ENCODE measurements at places on chromosomes 5 and 9.
A peak's percentile ranks its signal among the peaks of the same experiment; 100 is the strongest.

DNA sequence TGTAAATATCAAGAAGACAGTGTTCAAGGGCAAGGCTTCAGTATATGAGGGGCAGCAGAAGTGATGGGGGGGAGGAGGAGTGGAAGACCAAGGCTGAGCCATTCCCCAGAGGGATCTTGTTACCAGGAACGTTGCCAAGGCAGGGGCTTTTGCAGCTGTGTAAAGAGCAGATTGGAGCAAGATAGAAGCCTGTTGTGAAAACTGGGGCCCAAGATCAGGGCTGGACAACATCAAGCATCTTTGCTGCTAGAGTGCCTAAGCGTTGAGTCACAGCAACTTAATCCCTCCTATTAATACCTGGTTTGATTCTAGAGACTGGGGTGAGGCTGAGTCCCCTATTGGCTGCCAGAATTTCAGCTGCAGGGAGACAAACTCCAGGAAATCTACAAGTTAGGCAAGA lies 18.4 kb upstream of the ERCC6L2 start:
- no peak for DNase-seq

DNA sequence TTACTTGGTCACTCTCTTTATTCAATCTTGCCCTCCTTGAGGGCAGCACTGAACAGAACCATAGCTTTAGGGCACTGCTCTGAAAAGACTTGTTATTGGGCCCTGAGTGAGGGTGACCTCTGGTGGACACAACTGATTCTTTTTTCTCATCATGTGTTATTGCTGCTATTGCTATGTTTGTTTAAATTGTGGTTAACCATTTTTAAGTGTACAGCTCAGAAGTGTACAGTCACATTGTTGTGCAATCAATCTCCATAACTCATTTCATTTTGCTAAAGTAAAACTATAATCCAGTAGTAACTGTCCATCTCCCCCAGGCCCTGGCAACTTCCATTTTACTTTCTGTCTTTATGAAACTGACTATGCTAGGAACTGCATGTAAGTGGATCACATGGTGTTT lies 351.1 kb upstream of the RIOK2 start:
- DNase-seq = no peak

- no peak for DNase-seq
Observed at GRCh38 chr9:113790093-113790492, 86.0 kb upstream of the ZNF618 start.

DNA sequence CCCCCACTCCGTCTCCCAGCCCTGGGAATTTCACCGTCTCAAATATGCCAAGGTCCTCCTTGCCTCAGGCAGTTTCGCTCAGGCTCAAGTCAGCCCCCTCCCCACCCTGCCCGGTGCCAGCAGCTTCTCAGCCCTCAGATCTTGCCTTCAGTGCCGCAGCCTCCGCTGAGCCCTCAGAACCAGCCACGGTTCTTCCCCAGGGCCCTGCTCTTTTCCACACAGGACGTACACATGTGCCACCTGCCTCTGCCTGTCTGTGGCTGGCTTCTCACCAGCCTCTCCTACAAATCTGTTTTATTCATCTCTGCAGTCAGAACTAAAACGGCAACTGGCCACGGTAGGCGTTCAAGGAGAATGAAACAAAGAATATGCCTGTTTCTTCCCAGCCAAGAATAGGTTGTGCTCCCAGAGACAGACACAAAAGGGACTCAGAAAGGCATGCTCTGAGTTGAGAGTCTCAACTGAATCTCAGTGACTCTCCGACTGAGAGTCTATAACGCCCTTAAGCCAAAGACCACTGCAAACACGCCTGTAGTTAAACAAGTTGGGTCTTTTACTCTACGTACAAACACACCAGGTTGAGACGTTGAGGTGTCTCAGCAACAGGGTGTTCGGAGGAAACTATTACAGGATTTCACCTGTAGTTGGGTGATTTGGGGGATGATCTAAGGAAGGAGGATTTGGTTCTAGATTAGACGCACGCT lies 10.6 kb upstream of the GRIN1 start:
- DNase-seq = no peak

- DNase-seq = no peak
Observed at GRCh38 chr9:124216474-124217176, 41.1 kb upstream of the NEK6 start.

DNA sequence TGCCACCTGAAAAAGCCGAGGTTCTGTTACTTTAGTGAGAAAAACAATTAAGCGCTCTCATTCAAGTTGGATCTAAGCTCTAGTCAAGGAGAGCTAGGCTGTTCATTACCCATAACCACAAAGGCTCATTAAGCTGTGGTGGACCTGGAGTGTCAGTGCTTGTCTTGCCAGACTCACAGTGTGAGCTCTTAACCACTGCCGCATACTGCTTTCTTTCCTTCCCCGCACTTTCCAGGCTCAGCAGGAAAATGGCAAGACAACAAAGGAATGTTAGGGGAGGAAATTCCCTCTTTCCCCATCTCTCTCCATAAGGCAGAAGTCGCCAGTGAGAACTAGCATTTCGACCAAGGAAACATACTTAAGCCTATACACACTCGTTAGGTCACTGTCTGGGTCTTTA lies 467.3 kb downstream of the ENC1 start:
- DNase-seq = no peak

DNA sequence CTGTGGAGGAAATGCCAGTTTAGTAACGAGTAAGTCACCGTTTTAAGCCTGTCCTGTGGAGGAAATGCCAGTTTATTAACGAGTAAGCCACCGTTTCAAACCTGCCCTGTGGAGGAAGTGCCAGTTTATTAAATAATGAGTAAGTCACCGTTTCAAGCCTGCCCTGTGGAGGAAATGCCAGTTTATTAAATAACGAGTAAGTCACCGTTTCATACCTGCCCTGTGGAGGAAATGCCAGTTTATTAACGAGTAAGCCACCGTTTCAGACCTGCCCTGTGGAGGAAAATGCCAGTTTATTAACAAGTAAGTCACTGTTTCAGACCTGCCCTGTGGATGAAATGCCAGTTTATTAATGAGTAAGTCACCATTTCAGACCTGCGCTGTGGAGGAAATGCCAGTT lies 18.9 kb upstream of the PDCD6 start:
- DNase-seq = no peak

- DNase-seq = no peak
Observed at GRCh38 chr9:130219661-130220096, 45.9 kb upstream of the HMCN2 start.

- DNase-seq = peak; percentile 87
Observed at GRCh38 chr5:134904610-134905245, at the start of gene PCBD2. TSS of gene PCBD2 (plus strand) at chr5:134905131. CDS start at chr5:134905140, 9 bp downstream.

DNA sequence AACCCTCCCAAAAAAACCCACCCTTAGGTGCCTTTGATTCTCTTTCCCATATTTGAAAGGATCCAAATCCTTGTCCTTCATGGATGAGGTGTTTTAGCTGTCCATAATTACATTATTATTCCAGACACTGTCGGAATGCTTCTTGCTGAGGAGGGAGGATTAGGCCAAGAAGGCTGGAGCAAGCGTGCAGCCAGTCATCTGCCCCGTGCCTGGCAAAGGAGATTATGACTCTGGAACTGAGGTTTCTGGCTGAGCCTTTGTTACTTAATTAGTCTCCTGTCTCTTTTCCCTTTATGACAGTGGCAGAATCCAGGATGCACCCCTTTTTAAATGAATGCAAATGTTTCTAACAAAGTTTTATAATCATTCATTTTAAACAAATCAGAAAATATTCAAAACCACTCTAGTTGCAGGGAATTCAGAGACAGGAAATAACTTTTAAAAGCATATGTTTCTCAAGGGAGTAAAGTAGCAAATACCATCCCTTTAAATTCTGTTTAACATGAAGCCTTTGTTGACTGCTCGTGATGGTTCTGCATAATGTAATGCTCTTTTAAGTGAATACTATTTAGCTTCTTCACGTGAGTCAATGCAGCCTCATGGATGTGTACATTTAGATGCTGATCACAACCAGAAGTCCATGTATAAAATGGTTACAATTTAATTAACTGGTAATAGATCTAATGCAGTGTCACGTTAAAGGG lies 69.8 kb downstream of the GALNT10 start:
- DNase-seq = no peak

DNA sequence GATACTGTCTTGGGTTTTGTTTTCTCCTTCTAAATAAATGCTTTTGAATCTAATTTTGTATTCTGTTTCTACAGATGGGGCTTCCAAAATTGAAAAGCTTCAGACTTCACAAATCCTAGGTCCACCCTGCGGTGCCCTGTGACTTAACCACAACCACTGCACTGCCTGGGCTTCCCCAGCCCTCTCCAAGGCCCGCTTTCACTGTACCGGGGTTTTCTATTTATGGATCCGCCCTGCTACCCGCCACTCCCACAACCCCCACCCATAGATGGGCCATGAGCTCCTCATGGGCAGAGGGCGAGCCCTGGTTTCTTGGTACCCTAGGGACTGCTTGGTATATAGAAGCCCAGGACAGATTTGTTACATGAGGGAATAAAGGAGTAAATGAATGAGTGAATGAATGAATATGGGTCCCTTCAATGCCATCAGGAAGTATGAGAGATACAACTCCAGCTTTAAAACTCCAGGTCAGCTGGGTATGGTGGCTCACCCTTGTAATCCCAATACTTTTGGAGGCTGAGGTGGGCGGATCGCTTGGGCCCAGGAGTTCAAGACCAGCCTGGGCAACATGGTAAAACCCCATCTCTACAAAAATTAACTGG lies 39.8 kb upstream of the NEK6 start:
- no peak for DNase-seq

DNA sequence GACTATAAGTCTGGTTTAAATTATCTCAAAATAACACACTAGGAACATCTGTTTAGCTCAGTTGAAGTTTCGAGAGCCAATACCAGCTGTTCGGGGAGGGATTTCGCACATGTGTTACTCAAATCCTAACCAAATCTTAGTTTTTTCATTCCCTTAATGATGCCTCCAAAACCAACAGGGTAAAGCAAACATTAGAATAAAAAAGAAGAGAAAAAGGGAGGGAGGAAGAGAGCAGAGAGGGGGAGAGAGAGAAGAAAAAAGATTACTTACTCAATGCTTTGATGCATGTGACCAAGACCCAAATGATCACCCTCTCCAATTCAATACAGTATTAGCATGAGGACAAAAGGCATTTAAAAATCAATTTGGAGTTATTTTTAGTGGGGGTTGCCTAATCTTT lies 86.0 kb upstream of the NR5A1 start:
- no peak for DNase-seq

DNA sequence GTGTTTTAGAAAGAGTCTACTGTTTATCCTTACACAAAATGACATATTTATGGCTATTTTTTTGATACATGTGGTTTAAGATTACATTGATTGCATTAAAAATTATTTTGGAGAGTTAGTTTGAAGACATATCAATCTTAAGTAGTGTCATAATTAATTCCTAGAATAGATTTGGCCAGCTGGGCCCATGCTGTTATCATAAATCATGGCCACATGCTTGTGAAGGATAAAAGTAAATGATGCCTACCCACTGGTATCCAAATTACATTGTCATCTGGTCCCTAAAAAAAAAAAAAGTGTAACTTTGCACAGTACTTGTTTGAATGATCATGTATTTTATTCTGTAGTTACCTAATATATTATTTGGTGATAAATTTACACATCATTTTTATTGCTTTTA lies 96.9 kb downstream of the PARP8 start:
- no peak for DNase-seq

GRCh38 chr9:71637926-71638325 lies 130.4 kb downstream of the CEMIP2 start:
- DNase-seq = no peak

DNA sequence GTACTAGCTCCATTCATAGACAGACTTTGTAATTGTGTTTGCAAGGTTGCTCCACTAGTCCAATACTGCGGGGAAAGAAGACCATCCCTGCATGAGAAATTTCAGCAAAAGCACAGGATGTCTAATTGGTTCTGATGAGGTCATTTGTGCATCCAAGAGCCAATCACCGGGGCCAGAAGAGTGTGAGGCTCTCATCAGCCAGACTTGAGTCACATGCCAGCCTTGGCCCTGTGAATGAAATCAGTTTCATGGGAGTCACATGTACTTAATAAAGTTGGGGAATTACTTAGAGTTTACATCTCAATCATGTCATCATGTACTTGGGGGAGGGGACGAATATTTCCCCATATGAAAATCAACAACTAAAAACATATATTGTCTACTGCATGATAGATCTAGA lies 1236.0 kb downstream of the MAT2B start:
- no peak for DNase-seq

DNA sequence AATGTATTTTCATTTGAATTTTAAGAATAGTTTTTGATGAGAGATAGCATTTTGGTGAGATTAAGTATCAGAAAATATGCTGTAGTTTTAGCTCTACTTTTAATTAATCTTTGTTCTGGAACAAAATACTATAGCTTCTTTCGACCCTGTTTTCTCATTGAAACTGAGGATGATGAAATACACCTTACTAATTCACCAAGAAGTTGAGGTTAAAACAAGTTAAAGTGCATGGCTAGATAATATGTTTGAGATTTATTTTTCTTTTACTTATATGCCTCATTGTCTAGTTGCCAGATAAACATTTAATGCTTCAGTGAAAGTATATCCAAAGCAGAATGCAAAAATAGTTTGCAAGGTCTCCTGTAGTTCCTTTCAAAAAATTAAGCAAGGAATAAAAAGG lies 140.1 kb upstream of the KCNN2 start:
- no peak for DNase-seq

DNA sequence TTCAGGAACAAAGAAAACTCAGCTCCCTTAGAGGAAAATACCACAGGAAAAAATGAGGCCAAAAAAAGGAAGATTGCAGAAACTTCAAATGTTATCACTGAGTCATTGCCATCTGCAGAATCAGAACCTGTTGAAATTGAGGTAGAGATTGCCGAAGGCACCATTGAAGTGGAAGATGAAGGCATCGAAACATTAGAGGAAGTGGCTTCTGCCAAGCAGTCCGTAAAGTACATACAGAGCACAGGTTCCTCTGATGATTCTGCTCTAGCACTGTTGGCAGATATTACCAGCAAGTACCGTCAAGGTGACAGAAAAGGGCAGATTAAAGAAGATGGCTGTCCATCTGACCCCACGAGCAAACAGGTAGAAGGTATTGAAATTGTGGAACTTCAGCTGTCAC lies 30.8 kb upstream of the NIM1K start:
- DNase-seq = no peak

DNA sequence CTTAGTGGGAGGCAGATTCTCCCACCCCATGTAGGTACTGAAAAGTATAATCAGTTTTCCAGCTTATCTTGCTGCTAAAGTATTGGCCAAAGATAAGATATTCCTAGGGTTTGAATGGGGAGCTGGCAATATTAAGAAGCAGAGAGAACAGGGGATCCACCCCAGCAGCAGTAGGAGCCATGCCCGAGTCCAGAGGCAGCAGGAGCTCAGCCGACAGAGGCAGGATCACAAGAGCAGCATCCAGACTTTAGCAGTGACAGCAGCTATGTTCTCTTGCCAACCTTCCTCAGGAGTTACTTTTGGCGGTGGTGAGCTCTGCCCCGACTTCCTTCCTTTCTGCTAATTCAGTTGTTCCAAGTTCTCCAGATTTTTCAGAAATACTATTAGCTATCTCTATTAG lies 224.5 kb downstream of the GADD45G start:
- no peak for DNase-seq

DNA sequence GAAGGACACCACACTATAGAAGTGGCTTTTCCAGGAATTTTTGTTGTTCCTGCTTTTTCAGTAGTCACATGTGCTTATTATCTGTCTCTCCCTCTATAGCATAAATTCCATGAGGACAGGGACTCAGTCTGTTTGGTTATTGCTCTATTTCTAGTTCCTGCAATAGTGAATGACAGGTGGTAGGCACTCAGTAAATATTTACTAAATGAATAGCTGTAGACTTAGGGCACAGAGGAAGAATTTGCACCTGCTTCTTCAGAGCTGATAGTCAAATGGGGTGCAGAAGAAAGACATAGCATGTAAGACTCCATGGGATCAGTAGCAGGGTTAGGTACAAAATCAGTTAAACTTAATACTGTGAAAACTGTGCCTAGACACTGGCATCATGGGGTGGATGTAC lies 580.2 kb downstream of the CCDC171 start:
- DNase-seq = no peak

- no peak for DNase-seq
Observed at GRCh38 chr5:168128111-168128510, 163.3 kb upstream of the WWC1 start.

Measured in activated naive CD4-positive, alpha-beta T cell (primary cell).